ENCODE measurements at places on chromosomes 13 and 19.

- DNase-seq, result no peak
Measured at GRCh38 chr13:73000027-73000674, 58.7 kb upstream of the KLF5 start.

GRCh38 chr19:6235031-6235951 is 44.5 kb downstream of the MLLT1 start:
- no peak for DNase-seq

DNA sequence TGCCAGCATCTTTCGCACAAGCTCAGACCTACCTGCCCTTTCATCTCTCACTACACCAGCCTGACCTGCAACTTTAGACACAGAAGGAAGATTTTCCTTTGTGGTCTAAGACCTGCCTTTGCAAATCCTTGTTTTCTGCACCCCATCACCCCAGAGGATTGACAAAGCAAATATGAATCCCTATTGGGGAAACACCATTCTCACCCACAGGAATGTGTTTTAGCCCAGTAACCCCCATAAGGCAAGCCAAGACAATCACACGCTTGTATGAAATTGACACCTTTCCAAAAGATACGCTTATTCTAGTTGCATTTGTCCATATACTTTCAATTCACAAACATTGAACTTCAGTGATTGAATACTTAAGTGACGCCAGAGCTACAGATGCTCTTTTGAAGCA is 55.7 kb downstream of the SPATA13 start:
- DNase-seq, result no peak

GRCh38 chr19:51565583-51565982 is 5.5 kb upstream of the ZNF175 start:
- no peak for DNase-seq

- DNase-seq, result no peak
Measured at GRCh38 chr13:113920606-113921286, 53.1 kb downstream of the C13orf46 start.

GRCh38 chr13:100147825-100148224 is 58.9 kb downstream of the PCCA start:
- DNase-seq, result no peak

All from lung (tissue), 17 donors.